ENCODE measurements at places on chromosomes 16 and 17. TPM values are rescaled to one million over a fixed set of nuclear protein-coding genes. Genes with fewer than 3 reads are reported as not detected.
A peak's percentile ranks its signal among the peaks of the same experiment; 100 is the strongest.

DNA sequence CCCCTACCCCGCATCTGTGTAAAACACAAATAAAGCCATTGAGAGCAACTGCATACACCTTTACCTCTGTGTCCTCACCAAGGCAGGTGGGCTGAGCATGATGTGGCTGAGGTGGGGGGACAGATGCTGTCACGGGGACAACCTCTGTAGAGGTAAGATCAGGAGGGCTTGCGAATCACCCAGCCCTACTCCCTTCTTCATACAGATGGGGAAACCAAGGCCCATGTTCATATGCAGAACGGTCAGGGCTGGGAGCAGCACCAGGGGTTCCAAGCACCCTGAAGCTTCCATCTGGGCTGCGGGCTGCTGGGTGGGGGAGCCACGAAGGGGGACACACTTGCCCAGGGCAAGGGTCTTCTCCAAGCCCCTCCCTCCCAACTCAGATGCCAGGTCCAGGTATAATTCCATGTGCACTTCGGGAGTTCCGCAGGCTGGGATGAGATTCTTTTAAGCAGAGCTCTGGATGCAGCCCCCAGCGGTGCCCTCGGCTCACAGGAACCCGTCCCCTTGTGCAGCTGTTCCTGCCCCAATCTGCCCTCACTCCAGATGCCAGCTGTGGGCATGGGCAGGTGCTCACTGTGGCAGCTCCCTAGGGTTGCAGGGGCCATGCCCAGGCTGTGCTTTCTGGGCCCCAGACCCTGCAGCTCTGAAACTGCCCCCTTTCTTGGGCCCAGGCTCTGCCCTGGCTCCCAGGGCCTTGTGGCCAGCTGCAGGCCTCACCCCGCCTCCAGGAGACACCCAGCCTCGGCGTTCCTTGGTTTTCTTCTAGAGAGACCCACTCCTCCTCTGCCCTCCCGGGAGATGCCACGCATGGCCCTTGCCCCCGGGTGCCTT is 9.6 kb downstream of the CTRB1 start:
- no peak for DNase-seq

DNA sequence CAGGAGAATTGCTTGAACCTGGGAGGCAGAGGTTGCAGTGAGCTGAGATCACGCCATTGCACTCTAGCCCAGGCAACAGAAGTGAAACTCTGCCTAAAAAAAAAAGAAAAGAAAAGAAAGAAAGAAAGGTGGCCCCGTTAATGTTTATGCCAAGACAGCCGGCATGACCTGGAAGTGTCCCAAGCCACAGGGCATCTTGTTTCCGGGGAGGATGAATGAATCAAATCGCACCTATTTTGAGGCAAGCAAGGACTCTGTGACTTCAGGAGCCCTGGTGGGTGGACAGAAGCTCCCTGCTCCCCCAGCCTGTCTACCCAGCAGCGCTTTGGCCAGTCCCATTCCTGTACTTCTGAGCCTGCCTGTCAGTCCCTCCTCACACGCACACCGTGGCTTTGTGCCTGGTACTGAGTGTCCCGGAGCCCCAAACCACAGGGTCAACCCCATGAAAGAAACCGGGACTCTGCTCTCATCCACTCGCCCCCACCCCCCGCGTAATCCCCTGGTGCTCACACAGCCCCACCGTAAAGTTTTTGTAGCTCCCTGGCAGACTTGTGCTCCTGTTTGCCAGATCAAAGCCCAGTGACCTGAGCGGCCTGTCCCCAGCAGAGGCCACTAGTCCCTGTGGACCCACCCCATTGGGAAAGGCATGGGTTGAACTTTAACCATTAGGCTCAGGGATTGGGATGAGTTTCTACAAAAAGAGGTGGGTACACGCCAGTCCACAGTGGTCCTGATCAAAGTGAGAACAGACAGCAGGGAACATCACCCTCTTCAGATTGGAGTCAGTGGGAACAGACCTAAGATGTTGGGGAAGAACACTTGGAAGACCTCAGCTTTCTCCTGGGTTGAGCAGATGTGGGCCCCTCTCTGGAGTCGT is 19.3 kb downstream of the CD2BP2 start:
- DNase-seq, result peak; percentile 57

DNA sequence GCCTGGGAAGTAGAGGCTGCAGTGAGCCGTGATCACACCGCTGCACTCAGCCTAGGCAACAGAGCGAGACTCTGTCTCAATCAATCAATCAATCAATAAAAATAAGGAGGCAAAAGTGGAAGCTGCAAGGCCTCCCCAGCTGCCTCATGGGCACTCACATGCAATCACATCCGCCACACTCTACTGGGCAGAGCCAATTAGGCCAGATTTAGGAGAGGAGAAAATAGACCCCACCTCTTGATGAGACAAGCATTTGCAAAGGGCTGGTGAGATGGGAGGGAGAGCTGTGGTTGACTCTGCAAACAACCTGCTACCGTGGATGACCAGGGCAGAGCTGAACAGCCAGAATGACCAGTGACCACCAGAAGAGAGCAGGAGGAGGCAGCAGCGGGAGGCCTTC is 14.7 kb upstream of the GSG1L start:
- no peak for DNase-seq

GRCh38 chr17:76353004-76353598 is 615 bp downstream of the PRPSAP1 start:
- DNase-seq, result no peak

DNA sequence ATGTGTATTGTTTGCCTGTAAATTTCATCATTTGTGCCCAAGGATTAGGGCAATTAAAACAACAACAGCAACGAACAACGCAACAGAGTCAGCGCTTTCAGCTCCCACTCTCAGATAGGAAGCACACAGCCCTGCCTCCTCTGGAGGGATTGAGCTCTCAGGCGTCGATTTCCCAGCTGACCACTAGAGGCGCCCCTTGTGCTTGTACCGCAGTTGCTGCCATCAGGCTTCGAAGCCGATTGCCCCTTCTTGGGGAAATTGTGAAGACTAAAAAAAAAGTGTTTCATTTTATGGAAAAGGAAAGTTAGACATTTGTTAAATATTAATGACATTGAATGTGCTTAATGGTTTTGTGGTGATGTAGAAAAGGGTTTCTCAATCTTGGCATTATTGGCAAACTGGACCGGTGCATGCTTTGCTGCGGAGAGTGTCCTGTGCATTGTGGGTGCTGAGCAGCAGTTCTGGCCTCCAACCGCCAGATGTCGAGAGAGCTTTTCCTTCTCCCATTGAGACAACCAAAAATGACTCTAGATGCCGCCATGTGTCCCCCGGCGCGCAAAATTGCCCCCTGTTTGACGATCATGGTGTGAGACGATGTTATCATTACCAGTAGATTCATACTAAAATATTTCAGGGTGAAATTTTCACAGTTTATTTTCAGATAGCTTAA is 650.4 kb upstream of the RBFOX1 start:
- DNase-seq, result peak; percentile 34

GRCh38 chr17:6507535-6507934 is 48.8 kb downstream of the PITPNM3 start:
- peak; percentile 93 for DNase-seq

DNA sequence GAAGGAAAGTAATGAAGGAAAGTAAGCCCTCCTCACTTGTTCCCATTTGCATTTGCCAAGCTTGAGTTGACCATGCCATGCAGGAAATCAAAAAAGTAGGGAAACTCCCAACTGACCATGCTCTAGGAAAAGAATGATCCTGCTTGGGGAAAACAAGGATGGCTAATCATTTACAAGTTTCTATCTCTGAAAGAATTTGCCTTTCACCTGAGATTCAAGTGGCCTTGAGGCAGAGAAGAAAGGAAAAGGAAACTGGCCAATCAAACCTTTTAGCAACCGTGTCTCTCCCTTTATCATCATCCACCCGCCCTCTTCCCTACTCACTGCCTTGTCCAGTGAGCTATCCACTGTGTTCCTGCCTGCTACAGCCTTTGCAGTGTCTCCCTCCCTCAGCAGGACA is 757.2 kb upstream of the SOX9 start:
- no peak for DNase-seq

DNA sequence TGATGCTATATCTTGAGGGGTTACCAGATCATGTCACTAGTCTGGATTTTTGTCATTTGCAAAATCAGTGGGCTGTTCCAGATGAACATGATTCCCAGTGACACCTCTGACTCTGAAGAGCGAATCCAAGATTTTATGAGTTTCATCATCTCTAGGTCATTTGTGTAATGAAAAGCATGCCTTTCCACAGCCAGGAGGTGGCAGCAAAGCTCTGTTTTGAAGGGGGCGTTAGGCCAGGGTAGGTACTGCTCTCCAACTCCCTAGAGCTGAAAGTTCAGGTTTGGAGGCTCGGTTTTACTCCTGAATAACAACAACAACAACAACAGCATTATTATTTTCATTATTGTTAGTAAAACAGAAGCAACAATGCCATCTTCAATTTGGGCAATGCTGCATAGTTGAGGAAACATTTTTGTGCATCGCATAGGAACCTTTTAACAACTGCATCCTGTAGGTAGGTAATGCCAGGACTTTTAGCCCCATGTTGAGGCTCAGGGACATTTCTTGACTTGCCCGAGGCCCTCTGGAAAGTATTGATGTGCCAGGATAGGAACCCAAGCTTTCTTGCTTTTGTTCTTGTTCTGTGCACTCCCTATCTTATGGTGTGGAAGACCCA is 77.0 kb downstream of the MYH13 start:
- DNase-seq, result peak; percentile 80

DNA sequence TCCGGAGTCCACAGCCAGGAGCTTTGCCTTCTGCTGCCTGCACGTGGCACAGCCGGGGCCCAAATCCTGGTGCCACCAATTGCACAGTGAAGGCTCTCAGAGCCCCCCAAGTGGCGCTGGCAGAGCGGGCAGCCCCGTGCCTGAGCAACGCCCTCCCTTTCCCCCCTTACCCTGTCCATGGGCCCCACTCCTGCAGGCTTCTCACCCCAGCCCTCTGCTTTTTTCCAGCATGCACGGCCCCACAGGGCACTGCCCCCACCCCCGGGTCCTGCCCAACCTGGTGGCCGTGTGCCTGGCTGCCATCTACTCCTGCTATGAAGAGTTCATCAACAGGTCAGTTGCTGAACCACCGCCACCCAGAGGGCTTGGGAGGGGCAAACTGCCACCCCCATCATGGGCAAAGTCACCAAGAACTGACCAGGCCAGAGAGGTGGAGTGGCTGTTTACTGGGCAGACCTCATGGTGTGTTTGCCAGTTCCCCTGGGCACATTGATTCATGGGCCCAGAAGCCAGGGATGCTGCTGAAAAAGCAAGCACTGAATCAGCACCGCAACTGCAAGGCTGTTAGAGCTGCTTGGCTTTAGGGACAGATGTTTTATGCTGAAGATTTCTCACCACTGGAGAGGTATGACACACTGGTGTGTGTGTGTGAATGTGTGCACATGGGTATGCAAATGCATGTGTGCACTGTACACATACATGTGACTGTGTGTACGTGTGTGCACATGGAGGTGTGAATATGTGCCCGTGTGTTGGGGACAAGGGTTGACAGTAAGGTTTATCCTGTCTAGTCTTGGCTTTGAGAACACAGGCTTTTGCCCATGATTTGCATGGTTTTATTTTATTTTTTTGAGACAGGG is 107.1 kb upstream of the PLCG2 start:
- no peak for DNase-seq

GRCh38 chr17:78223061-78223460 is 8.4 kb upstream of the TMEM235 start:
- DNase-seq, result no peak

- no peak for DNase-seq
These were observed 674 bp downstream of the TAF15 start for GRCh38 chr17:35809855-35810461.

DNA sequence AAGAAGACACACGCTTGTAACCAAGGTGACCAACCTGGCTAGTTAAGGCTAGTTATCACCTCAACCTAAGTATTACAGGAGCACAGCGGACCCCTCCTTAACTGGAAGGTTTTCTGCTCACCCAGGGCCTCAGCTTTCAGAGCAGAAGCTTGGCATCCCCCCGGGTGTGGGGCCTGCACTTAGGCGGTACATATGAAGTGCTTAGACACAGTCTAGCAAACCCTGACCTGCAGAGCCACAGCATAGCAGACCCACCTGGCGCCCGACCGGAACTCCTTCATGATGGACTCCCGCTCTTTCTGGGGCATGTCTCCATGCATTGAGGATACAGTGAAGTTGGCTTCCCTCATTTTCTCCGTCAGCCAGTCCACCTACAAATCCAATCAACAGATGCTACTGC is 9.8 kb downstream of the EIF4A3 start:
- DNase-seq, result no peak

DNA sequence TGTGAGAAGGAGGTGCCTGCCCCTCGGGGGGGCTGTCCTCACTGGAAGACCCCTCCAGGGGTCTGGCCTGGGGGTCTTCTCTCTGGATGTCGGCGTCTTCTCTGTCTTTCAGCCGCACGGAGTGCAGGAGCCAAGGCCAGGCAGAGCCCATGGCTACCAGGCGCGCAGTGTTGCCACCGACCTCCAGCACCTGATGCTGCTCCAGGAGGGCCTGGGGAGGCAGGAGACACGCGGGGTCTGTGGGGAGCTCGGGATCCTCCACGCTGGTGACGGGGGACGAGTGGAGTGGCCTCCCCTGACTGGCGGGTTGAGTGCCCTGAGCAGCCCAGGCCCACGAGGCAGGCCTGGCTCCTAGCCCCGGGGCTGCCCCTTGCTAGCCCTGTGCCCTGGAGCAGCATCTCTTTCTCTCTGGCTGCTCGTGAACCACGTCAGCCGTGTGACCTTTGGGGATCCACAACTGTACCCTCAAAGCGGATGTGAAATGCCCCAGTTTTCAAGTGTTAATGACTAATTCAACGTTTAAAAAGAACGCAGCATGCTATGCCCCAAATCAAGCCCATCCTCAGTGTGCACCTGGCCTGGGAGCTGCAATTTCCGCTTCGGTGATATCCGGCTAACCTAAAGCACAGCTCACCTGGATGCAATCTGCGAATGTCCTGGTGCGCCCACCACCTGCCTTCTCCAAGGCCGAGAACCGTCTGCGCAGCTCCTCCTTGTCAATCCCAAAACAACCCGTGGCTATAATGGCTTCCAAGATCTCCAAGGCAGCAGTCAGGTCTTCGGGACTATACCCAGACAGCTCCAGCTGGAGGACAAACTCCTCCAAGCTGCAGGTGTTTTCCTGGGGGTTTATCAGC is 62.9 kb downstream of the IL21R start:
- DNase-seq, result no peak

DNA sequence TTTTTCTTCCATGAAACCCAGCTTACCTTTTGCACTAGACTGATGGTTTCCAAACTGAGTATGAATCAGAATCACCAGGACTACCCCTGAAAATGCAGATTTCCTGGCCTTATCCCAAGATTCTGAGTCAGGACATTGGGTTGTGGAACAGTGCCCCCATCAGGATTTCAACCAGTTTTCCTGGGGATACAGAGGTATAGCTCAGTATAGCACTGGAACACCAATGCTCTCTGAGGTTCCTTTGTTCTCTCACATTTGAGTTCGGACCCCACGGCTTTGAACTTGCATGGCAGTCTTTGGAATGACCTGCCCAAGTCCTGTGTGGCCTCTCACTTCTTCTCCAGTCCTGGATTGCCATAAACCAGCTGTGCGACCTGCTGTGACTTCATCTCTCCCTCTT is 12.8 kb upstream of the CCL8 start:
- DNase-seq, result peak; percentile 81

The MYH10 gene
- total RNA-seq, result 28.4 TPM

The AHSP gene
- total RNA-seq, result not detected

The MPP2 gene
- total RNA-seq, result 1.1 TPM

The DHX58 gene
- total RNA-seq, result 3.1 TPM

All from Daoy (cell line).